Kidney (tissue), 22 donors: ENCODE measurements at places on chromosomes 4 and X. TPM values are rescaled to one million over a fixed set of nuclear protein-coding genes. Genes with fewer than 3 reads are reported as not detected.
A peak's percentile ranks its signal among the peaks of the same experiment; 100 is the strongest.

DNA sequence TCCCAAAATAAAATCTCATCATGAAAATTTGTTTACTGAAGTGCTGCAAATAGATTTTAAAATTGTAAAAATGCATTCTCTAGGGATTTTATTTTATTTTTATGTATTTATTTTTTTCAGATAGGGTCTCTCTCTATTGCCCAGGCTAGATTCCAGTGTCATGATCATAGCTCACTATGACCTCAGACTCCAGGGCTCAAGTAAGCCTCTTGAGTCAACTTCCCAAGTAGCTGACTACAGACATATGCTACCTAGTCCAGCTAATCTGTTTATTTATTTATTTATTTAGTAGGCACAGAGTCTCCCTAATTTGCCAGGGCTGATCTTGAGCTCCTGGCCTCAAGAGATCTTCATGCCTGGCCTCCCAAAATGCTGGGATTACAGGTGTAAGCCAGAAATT, 317.7 kb upstream of the ANXA10 start:
- no peak for DNase-seq

DNA sequence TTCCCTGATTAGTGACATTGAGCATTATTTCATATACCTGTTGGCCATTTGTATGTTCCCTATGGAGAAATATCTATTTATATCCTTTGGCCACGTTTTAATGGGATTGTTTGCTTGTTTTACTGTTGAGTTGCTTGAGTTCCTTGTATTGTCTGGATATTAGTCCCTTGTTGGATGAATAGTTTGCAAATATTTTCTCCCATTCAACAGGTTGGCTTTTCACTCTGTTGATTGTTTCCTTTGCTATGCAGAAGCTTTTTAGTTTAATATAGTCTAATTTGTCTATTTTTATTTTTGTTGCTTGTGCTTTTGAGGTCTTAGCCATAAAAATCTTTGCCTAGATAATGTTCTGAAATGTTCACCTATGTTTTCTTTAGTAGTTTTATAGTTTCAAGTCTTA, 60.2 kb upstream of the HUWE1 start:
- DNase-seq: no peak

- no peak for DNase-seq
These were observed 72.7 kb downstream of the AFF2 start for GRCh38 chrX:148573119-148573518.

DNA sequence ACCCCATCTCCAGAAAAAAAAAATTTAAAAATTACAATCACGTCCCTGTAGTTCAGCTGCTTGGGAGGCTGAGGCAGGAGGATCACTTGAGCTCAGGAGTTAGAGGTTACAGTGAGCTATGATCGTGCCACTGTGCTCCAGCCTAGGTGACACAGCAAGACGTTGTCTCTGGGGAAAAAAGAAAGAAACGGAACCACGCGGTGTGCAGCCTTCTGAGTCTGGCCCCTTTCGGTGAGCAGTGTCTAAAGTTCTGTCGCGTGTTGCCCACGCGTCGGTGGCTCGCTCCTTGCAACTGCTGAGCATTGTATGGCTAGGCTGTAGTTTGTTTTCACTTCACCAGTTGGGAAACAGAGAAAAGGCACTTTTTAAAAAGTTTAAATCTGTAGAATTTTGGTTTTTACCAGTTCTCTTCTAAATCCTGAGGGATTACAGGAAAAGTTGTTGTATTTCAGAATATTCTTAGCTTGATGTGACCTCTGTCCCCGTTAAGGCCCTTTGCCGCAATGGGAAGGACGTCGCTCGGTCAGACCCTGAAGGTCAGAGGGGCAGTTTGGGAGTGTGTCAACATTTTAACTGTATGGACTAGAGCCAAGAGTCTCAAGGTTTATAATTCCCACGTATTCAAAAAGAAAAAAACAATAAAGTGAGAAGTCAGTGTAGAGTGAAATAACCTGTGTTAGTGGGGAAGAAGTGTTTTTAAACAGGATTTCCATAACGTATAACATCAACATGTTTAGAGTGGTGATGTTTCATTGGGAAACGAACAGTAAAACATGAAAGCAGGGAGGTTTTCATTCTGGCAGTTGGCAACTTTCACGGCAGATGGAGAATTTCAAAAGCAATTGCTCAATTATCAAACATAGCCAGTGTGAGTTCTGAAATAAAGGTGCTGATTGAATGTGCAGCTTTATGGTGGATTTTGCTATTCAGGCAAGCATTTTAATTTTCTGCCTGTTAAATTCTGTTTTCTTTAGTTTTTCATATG, 45.8 kb upstream of the MSANTD1 start:
- DNase-seq: no peak

GRCh38 chr4:23686169-23686897, 203.5 kb downstream of the PPARGC1A start:
- no peak for DNase-seq

DNA sequence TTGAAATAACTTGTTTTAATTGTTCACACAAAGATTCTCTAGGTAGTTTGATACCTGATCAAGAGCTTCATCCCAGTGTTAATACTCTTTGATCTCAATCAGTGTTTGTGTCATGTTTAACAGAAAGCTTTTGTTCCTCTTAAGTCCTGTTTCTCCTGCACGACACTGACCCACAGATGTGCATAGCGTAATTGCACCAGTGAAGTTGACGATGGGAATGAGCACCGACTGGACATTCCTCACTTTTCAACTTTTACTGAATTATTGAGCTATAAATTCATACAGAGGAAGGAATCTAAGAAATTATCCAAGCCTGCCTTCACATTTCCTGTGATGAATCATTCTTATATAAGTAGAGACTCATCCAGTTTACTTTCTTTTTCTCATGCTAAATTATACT, 878.7 kb upstream of the TENM3 start:
- DNase-seq: no peak

DNA sequence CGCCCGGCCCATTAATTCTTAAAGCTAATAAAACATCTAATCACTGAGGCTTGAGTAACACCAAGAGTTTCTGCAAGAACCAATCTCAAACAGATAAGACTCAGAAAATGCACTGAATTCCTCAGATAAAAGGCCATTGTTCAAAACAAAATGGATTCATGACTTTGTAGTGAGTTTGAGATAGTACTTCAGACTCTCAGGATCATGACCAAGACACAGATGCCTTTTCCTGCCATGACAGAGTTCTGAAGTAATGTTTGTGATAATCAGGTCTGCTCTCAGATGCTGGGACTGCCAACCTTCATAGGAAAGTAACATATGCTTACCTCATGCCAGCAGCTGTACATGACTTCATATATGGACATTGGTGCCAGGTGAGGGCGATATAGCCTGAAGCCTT, 54.6 kb downstream of the NIPAL1 start:
- DNase-seq: peak; percentile 48

DNA sequence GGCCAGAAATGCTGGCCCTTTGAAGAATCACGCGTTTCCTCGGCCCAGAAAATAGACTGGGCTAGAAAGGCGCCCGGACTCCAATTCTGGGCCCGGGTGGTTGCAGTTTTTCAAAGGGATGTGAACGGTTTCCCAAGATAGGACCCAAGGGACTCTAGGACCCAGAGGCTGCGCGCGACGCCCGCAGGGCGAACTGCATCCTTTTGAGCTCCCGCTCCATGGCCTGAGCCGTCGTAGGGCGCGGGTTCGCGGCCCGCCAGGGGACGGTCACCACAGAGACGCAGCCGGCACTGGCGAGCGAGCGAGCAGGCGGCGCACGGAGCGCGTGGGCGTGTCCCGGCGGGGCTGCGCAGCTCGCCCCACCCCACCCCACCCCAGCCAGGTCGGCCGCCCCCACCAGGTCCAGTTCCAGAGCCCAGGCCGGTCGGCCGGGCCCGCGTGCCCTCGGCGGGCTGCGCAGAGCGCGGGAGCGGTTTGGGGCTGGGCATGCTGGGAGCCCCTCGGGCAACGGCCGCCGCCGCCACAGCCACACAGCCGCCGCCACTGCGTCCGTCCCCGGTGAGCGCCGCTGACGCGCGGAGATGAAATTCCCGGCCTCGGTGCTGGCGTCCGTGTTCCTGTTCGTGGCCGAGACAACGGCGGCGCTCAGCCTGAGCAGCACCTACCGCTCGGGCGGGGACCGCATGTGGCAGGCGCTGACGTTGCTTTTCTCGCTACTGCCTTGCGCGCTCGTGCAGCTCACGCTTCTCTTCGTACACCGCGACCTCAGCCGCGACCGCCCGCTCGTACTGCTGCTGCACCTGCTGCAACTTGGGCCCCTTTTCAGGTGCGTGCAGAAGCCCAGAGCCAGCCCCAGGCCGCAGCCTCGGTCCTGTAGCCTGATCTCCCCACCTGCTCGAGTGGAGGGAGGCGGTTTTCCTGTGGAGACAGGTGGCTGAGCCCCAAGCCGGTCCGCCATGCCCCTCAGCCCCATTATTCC, at the start of gene XK:
TSS of gene XK (plus strand) at position 411 of the 979 bp plus-strand sequence. CDS start at position 582, 171 bp downstream.
- peak; percentile 61 for DNase-seq

DNA sequence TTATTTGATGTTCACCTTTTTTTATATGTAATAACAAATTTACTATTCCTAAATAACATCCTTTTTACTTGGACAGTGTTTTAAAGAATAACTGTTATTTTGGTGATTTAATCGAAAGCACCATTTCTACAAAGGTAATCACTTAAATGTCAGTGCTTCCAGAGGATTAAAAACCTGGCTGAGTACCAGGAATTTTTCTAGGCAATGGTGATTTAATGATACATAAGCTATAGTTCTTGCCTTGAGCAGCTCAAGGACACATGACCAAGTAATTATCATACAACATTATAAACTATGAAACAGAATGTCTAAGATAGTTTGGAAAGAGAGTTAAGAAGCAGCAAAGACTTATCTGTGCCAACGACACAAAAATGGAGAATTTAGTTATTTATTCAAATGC, 1291.9 kb upstream of the TENM3 start:
- no peak for DNase-seq

DNA sequence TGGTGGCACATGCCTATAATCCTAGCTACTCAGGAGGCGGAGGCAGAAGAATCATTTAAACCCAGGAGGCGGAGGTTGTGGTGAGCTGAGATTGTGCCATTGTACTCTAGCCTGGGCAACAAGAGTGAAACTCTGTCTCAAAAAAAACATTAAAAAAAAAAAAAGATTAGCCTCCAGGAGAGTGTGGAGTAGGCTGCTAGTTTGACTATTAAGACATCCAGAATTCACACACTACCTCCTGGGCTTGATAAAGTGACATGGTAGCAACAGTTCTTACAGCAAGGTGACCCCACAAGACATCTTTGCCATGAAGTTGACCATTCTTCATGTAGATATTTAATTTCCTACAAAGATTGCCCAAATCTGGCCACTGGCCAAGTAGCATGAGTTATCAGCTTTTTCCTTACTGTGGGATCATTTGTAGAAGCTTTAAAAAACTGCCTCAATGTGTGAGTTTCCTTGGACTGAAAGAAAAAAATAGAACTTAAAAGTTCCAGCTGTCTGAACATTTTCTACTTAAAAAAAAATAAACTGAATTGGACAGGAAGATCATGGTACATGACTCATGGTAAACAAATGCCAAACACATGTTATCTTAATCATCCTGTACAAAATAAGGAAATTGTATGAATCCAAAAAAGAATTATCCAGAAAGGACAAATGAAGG, 35.3 kb upstream of the SPRY1 start:
- DNase-seq: peak; percentile 58

Gene TMEM156
- 1.8 TPM for polyA plus RNA-seq

Gene TMPRSS11B
- polyA plus RNA-seq: not detected

Gene SPIN3
- polyA plus RNA-seq: 4.9 TPM

Gene SEPTIN6
- 32.4 TPM for polyA plus RNA-seq

Gene ARSH
- polyA plus RNA-seq: not detected

Gene HSFX3
- polyA plus RNA-seq: not detected
